Activated CD8-positive, alpha-beta memory T cell treated with anti-CD3 and anti-CD28 coated beads, Interleukin-2, amount 10 ng/mL, durations not matched to agents 7 days and 5 days (primary cell): ENCODE measurements at places on chromosomes 7 and 10. TPM values are rescaled to one million over a fixed set of nuclear protein-coding genes. Genes with fewer than 3 reads are reported as not detected.

The SAMD9 gene
- 60.1 TPM for total RNA-seq

The POLR2J2 gene
- 15.4 TPM for total RNA-seq

- DNase-seq: peak; percentile 50
These were observed 22.2 kb upstream of the SRGN start for GRCh38 chr10:69065406-69066361.

GRCh38 chr7:142939226-142939910, at the start of gene LLCFC1:
LLCFC1 (plus strand) TSS chr7:142939484; CDS start chr7:142939622, 138 bp downstream.
- no peak for DNase-seq

GRCh38 chr10:10014846-10015245, 1002.8 kb upstream of the CELF2 start:
- DNase-seq: no peak

DNA sequence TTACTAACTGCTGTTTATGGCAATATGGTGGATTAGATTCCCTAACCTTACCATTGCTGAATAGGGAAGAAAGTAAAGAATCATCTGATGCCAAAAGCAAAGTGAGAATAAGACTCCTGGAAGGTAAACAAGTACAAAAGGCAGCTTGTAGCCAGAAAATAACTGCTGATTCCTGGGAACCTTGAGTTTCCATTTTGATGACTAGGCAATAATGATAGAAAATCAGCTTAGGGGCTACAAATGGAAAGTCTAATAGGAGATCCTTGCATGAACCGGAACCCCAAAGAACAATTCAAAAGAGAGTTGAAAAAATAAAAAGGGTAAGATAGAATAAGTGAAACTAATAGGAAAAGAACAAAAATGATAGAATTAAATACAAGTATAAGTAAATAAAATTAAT, 316.4 kb downstream of the PHTF2 start:
- DNase-seq: no peak

GRCh38 chr7:723541-723940, 3.0 kb upstream of the DNAAF5 start:
- DNase-seq: no peak

DNA sequence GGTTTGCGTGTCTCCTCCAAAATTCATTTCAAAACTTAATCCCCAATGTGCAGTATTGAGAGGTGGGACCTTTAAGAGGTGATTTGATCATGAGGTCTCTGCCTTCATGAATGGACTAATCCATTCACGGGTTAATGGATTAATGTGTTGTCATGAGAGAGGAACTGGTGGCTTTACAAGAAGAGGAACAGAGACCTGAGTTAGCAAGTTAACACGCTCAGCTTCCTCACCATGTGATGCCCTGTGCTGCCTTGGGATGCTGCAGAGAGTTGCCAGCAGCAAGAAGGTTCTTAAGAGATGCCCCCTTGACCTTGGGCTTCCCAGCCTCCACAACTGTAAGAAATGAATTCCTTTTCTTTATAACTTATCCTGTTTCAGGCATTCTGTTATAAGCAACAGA, 3.7 kb upstream of the TCTN3 start:
- no peak for DNase-seq
